Smooth muscle cell of the brain vasculature (primary cell): ENCODE measurements at places on chromosomes 2 and 18.

- no peak for DNase-seq
Observed at GRCh38 chr2:26875065-26875634, 27.2 kb downstream of the DPYSL5 start.

- no peak for DNase-seq
Observed at GRCh38 chr18:38042211-38042890, 476.8 kb upstream of the CELF4 start.

GRCh38 chr2:160891353-160891740 lies 268.9 kb upstream of the TANK start:
- no peak for DNase-seq

- no peak for DNase-seq
Observed at GRCh38 chr18:23301972-23302371, 151.1 kb upstream of the RIOK3 start.

DNA sequence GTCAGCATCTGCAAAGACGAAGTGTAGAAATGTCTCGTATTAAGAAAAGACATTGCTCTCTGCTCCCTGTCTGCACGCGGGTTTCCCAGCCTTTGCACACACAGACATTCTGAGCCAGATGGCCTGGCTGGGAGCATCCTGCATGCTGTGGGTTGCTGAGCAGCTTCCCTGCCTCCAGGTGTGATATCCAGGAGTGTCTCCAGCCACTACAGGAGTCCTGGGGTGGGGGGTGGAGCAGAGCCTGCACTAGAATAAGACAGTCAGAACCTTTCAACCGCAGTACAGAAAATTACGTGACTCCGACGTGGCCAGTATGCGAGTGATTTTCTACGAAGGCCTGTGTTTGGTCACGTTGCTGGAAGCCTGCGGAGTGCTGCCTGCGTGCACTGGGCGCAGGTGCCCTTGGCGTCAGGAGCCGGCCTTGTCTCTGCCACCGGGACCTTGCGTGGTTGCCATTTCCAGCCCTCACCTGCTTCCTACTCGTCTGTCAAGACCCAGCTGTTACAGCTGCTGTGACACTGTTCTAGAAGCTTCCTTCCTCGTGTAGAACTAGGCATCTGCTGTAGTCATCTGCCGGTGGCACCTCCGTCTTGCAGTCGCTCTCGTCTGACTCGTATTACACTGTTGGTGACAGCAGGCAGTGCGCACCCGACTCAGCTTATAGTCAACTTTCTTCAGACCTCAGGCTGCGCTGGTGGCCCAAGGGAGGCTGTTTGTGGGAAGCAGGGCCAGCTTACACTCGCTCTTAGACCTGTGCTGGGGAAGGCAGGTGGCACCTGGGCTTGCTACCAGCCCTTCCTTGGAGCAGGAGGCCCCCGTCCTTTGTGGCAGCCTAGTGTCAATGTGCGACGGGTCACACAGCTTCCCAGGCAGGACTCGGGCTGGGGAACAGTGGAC lies 11.2 kb downstream of the CTDP1 start:
- no peak for DNase-seq

- DNase-seq: no peak
Observed at GRCh38 chr2:120878970-120879369, 143.3 kb downstream of the GLI2 start.

- no peak for DNase-seq
Observed at GRCh38 chr18:62852851-62853250, 137.5 kb downstream of the PHLPP1 start.

DNA sequence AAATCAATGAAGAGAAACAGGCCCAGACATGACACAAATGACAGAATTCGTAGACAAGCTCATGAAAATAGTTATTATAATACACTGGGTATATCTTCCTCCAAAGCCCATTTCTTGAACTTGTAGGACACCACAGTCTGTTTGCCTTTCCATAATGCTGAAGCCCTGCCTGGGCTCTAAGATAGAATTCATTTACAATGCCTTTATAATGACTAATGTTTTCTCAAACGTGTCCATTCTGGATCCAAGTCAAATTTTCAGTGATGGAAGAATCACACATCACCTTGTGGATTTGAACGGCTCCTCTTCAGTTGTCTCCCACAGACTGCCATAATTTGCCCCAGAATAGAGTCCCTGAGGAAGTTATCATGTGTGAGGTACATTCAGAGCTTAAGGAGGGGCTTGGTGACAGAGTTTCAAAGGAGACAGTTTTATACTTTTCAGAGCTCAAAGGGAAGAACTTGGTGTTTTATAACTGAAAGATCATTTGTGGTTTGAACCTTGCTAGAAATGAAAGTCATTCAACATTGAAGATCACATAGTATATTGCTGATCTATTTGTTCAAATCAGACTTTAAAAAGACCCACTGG lies 38.2 kb downstream of the CASP8 start:
- DNase-seq: no peak

DNA sequence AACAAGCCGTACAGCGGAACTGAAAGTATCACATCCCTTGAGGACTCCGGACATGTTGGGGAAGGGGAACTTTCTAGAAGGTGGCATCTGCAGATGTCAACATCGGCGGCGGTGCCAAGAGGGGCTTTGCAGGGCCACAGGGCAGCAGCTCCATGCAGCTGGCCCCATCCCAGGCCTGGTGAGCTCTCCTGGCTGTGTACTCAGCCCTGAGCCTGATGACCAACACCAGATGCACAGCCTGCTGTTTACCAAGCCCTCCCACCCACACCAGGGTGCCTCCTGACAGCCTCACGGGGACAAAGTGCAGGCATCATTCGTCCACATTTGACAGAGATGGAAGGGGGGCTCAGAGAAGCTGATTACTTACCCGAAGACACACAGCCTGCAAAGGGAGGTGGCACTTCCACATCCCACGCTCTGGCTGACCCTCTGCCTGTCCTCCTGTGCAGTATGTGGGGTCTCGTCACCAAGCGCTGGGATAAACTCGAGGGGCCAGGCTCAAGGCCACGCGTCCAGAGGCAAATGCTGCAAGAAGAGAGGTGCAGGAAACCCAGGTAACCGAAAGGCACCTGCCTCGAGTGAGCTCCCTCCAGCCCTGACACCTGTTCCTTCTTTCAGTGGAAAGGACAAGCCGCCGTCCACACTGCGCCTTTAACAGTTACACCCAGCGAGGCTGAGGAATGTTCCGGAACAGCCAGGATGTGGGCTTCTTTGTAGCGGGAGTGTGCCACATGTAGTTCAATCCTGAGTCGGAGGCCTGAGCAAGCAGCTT lies 69.0 kb upstream of the ASAP2 start:
- no peak for DNase-seq
